ENCODE measurements at places on chromosomes 13 and 19.
A peak's percentile ranks its signal among the peaks of the same experiment; 100 is the strongest.

GRCh38 chr13:82993417-82993816, 888.9 kb downstream of the SLITRK1 start:
- DNase-seq, result no peak

- no peak for DNase-seq
Observed at GRCh38 chr19:31258211-31259052, 90.8 kb downstream of the TSHZ3 start.

DNA sequence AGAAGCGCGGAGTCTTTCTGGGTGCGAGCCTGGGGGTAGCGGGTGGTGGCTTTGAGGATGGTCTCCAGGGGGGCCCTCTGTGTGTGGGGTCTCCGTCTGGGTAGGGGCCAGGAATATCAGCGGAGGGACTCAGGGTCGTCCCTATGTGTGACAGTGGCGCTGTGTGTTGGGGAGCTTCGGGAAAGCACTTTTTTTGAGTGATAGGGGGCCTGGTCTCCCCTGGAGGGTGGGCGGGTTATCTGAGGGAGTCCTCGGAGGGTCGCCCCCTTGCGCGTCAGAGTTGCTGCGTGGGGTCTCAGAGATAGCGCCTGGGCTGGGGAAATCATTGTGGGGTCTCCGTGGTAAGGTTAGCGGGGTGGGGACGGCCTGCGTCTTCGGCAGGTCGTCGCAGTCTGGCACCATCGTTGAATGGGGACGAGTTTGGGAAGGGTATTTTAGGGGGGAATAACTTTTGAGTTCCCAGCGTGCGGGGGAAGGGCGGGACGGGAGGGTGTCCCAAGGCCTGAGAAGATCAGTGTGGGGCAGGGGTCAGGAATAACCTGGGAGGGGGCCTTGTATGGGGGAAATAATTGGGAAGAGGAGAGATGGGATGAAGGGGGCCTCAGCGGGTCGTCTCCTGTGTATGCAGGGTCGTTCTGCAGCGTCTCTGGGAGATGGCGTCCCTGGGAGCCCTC, 857 bp downstream of the IER2 start:
- DNase-seq, result no peak

DNA sequence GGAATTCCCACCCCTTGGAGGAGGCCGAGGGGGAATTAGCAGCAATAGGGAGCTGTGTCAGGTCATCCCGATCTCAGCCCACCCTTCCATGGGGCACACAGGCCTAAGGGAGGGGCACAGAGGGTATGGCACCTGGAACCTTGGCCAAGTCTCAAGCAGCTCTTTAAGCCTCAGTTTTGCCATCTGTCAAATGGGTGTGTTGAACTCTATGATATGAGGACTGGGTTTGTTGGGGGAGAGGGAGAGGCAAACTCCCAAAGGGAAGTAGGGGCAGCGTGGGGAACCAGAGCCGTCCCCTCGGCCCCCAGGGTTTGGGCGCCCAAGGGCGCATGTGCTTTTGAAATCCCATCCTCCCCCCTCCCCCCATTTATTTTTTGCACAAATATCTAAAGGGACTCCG, 49.7 kb downstream of the COLGALT1 start:
- no peak for DNase-seq

- no peak for DNase-seq
Observed at GRCh38 chr13:41416276-41416675, 41.1 kb upstream of the RGCC start.

DNA sequence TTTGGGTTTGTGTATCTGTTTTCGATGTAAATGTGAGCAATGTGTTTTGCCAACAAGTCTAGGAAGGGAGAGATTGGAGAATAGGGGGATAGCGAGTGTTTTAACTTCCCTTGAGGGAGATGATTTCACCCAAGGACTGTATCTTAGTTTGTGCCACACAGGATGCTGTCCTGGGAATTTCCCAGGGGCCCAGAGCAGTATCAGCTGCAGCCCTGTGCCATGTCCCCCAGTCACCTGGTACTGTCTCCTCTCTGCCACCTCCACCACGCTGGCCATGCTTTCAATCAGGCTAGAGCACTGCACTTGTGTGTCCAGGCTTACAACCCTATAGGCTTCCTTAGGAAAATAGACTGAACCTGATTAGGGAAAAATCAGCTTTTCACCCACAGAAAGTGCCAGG, 40.1 kb upstream of the CLDN10 start:
- DNase-seq, result no peak

DNA sequence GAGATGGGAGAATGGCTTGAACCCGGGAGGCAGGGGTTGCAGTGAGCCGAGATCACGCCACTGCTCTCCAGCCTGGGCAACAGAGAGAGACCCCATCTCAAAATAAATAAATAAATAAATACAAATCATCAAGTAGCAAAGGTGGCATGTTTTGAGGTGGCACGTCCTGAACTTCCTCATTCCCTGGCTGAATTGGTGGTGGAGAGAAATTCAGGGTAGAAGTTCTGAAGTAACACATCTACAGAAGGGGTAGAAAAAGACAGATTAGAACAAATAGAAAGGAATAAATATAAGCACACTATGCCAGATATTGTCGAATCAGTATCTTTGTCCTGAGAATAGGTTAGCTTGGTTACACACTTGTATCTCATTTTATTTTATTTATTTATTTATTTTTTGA, 6.3 kb downstream of the IFI30 start:
- DNase-seq, result no peak

GRCh38 chr19:18871543-18871942, 24.4 kb downstream of the CERS1 start:
- DNase-seq, result no peak

GRCh38 chr13:28138756-28139470, 568 bp downstream of the PAN3 start:
- peak; percentile 14 for DNase-seq

DNA sequence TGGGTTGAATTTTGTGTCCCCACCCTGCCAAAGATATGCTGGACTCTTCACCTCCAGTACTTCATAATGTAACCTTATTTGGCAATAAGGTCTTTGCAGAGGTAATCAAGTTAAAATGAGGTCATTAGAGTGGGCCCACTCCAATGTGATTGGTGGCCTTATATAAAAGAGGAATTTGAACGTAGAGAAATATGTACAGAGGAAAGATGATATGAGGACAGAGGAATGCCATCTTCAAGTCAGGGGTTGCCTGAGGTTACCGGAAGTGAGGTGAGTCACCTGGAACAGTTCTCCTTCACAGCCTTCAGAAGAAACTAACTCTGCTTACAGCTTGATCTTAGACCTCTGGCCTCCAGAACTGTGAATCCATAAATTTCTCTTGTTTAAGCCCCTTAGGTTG, 69.9 kb downstream of the GPC5 start:
- DNase-seq, result no peak

- no peak for DNase-seq
Observed at GRCh38 chr13:61128850-61129645, 286.6 kb downstream of the PCDH20 start.

DNA sequence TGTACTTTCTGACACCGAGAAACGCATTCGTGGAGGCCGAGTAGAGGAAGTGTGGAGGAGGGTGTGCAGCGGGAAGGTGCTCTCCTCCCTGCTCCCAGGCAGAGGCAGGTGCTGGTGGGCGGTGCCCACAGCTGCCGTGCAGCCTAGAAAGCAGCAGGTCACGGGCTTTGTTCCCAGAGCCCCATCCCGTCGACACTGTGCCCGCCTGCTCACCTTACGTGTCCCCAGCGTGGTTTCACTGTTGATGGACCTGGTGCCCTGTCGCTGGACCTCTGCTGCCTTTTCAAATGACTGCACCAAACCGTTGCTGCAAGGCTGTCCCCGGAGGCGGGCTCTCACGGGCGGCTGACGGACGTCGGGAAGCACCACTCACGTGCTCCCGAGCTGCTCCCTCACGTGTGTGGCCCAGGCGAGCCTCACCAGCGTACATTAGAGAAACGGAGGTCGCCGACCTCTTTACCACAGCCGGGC, 20.8 kb downstream of the PLEKHJ1 start:
- DNase-seq, result no peak

GRCh38 chr13:47237571-47237970, 340.7 kb upstream of the HTR2A start:
- DNase-seq, result no peak

DNA sequence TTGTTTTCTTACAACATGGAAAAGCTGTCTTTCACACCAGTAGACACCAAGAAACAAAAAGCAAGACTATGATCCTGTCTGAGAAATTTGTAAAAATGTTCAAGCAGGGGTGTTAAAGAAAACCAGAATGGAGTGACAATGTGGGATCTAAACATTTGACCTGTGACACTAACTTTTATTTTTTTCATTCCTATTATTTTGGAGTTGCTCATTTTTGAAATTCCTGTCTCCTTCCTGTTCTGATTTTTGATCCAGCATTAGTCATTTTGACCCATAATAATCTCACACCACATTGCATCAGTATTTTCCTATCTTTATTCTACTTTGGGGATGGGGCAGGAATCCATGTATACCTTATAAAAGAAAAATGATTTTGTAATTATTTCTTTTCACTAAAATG, 164.2 kb downstream of the DLEU7 start:
- no peak for DNase-seq

- no peak for DNase-seq
Observed at GRCh38 chr19:41792513-41793413, 3.6 kb upstream of the CEACAM3 start.

GRCh38 chr19:2391118-2391725, 31.2 kb downstream of the TMPRSS9 start:
- DNase-seq, result peak; percentile 30

GRCh38 chr19:3783660-3784584, 2.3 kb downstream of the MATK start:
- DNase-seq, result peak; percentile 7

DNA sequence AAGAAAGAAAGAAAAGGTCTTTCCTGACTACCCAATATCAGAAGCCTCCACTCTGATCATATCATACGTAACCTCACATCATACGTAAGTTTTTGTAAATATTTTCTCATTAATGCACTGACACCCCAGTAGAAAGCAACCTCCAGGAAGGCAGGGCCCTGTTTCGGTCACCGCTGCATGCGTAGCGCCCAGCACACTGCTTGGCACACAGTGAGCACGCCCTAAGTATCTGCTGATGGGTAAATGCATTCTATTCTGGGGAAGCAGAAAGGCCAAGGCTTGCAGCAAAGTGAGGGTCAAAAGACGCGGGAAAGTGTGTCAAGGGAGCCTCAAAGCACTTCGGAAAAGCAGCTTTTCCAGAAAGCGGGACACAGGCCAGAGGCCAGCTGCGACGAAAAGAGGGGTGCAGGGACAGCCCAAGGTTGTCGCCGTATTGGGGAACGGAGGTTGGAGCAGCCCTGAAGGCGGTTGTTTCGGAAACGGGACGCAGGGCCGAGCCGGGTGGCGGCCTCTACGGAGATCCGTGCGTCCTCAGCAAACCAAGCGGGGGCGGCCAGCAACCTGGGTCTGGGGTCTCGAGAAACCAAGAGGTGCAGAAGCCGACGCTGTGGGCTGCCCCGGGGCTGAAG, 463 bp downstream of the SUGP1 start:
- no peak for DNase-seq

DNA sequence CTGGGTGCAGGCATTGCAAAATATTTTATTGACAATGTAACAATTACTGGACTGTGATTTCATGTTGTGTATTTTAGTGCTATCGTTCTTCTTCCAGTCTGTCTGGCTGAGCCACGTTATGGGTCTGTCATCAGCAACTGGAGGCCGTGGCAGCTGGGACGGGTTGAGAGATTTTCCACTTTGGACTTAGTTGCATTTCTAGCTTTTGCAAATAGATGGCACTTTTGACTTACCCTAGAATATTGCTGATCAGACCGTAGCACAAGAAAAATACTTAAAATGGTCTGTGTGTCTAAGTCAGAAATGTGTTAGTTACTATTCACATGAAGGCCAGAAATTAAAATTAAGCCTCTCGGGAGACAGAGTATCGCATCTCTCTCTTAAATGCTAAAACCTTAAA, 211.1 kb downstream of the TEX29 start:
- peak; percentile 39 for DNase-seq

DNA sequence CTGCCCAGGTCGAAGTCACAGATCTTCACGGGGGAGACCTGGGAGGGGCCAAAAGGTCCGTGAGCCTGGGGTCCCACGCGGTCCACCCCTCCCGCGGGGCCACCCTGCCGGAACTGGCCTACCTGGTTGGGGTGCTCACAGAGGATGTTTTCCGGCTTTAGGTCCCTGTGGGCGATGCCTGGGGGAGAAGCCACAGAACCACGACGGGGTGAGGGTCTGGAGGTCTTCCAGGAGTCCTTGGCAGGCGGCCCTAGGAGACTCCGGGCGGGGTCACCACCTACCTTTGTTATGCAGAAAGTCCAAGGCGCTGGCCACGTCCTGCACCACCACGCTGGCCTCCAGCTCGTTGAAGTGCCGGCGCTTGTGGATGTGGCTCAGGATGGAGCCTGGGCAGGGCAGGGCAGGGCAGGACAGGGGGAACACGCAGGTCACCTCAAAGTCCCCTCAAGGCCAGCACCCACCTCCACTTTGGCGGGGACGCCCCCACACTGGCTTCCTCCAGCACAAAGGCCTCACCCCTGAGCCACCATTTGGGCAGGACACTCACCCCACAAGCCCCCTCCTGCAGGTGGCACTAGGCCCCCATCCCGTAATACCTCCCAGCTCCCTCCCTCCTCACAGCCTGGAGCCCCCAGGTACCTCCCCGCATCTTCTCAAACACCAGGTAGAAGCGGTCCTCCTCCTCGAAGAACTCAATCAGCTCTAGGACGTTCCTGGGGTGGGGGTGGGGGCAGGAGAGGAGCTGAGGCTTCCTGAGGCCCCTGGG, 8.4 kb downstream of the MKNK2 start:
- no peak for DNase-seq
